Stimulated activated naive CD4-positive, alpha-beta T cell treated with Interleukin-2 at 50 U/mL for 16 hours (primary cell): ENCODE measurements at places on chromosomes 16 and 17.

DNA sequence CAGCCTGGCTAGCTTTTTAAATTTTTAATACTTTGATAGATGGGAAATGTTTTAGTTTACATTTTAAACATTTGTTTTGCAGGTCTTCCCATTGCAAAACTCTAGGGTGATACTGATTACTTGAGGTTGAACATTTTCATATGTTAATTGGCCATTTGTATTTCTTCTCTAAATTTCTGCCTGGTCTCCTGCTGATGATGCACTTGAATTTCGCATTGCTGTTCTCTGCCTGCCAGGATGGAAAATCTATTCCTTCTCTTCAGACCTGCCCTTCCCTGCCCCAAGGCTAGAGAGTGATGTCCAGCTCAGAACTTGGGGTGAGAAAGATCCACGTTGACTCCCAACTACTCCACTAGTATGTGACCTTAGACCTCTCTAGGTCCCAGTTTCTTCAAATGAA lies 134.7 kb downstream of the PITPNC1 start:
- DNase-seq = no peak

DNA sequence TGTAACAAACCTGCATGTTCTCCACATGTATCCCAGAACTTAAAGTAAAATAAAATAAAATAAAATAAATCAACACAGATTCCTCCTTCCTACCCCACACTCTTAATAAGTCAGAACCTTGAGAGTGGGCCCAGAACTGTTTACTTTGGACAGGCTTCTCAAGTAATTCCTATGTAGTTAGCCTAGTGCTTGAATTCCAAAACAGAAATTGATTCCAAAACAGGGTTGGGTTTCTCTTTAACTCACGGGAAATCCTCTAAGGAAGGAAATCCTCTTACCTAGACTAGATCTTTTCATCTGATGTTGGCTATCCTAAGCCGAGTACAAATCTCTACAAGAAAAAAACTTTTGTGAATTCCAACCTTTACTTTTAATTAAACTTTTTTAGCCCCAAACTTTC lies 324.7 kb upstream of the C16orf82 start:
- DNase-seq = no peak

- no peak for DNase-seq
These were observed 551.8 kb upstream of the KIF2B start for GRCh38 chr17:53270936-53271335.

GRCh38 chr16:85425074-85425662 lies 188.0 kb upstream of the GSE1 start:
- DNase-seq = no peak

- no peak for DNase-seq
These were observed 463.6 kb upstream of the SOX9 start for GRCh38 chr17:71656964-71657858.

- no peak for DNase-seq
These were observed 19.8 kb downstream of the SMTNL2 start for GRCh38 chr17:4604111-4604644.

- DNase-seq = no peak
These were observed 76.0 kb downstream of the ZNF778 start for GRCh38 chr16:89293276-89294143.

DNA sequence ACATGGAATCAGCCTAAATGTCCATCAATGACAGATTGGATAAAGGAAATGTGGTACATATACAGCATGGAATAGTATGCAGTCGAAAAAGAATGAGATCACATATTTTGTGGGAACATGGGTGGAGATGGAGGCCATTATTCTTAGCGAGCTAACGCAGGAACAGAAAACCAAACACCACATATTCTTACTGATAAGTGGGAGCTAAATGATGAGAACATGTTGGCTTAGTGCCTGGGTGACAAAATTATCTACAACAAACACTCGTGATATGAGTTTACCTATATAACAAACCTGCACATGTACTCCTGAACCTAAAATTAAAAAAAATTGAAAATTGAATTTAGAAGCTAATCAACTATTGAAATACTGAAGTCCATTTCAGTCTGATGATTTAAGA lies 6.1 kb downstream of the ANKS4B start:
- no peak for DNase-seq

GRCh38 chr17:48972749-48973097 lies 4.3 kb upstream of the GIP start:
- no peak for DNase-seq

- no peak for DNase-seq
These were observed 47.5 kb downstream of the SLC6A2 start for GRCh38 chr16:55703003-55704001.

DNA sequence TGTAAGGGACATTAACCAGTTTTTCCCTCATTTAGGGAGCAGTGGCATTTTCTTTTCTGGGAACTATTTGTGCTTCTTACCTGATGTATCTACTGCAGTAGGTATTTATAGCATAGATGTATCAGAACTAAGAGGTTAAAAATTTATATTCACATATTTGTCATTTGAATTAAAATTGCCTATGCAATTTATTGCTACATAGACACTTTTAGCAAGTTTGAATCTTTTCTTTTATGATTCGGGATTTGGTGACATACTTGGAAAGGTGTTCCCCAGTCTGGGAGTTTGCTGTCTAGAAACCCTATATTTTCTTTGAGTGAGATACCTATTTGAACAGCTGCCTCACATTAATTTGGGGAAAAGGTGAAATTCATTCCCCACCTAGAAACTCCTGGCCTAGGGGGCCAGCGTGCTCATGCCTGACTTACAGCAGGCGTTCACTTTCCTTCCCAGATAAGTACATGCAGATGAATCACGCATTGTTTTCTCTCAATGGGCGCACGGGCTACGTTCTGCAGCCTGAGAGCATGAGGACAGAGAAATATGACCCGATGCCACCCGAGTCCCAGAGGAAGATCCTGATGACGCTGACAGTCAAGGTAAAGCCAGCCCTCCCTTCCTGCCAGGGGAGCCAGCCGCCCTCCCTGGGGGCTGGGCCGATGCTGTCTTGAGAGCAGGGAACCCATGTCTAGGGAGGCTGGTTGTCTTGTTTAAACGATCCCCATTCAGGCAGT lies 73.8 kb downstream of the SDR42E1 start:
- DNase-seq = no peak

DNA sequence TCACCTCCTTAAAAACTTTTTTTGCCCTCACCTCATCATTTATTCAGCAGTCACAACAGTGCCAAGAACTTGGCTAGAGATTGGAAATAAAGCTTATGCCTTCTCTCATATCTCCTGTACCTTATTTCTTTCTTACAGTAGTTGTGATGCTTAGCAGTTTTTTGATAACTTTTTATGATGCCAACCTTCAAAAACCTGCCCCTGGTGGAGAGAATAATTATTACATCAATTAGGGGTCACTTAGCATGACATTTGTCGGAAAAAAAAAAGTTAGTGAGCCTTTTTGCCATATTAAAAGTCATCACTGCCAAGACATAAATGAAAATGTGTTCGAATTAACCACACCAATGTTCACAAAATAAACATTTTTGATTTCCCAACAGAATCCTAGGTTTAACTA lies 296.6 kb downstream of the WWOX start:
- DNase-seq = no peak

DNA sequence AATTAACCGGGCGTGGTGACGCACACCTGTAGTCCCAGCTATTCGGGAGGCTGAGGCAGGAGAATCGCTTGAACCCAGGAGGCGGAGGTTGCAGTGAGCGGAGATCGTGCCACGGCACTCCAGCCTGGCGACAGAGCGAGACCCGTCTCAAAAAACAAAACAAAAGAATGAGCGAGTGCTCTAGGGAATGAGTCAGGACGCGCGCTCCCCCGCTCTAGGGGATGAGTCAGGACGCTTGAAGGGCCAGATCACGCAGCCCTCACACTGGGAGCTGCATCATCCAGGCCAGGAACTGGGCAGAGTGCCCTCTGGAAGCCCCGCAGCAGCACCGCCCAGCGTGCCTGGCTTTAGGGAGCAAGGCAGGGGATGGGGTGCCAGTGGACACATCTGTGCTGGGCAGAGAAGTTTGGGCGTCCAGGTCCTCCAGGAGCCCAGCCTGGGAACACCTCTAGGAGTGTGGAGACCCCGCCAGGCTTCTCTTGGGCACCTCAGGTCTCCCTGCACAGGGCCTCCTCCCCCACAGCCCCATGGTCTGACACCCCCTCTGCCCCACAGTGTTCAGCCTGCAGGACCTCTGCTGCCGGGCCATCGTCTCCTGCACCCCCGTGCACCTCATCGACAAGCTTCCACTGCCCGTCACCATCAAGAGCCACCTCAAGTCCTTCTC lies 3.9 kb upstream of the WFIKKN1 start:
- DNase-seq = no peak

GRCh38 chr17:37742116-37742761 lies 2.6 kb downstream of the HNF1B start:
- no peak for DNase-seq

GRCh38 chr16:12419987-12420386 lies 383.7 kb downstream of the CPPED1 start:
- no peak for DNase-seq

DNA sequence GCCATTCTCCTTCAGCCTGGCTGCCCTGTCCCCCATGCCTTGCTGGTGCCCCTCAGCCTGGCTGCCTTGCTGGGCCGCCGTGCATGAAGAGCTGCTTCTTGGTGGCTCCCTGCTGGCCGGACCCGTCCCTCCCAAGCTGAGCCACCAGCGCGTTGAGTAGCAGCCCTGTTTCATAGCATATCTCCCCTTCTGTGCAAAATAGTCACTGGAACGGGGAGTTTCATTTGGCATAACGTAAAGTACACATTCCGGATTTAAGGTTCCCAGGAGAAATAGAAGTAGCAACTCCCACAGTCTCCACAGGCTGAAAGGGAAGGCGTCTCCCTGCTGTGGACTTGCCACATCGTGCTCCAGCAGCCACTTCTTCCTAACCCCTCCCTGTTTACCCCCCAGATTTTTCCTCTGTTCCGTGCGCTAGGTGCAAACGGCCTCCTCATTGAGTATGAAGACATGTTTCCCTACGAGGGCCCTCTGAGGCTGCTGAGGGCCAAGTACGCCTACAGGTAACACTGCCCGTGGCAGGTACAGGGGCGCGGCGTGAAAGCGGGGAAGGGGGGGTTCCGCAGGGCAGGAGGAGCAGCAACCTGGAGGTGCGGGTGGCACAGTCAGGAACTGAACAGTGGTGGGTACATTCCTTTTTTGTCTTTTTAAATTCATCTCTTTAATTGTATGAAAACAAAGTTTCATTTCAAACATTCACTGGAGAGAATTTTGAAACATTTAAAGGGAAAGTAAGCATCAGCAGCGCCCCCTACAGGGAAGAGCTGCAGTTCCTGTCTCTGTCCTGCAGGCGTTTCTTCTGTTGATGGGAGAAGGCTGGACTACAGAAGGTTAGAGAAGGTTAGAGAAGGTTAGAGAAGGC lies 5.8 kb upstream of the OGFOD3 start:
- peak; percentile 45 for DNase-seq

- DNase-seq = no peak
These were observed 7.4 kb downstream of the ACD start for GRCh38 chr16:67652578-67653127.

- DNase-seq = no peak
These were observed 10.0 kb downstream of the HAGH start for GRCh38 chr16:1816396-1817275.

DNA sequence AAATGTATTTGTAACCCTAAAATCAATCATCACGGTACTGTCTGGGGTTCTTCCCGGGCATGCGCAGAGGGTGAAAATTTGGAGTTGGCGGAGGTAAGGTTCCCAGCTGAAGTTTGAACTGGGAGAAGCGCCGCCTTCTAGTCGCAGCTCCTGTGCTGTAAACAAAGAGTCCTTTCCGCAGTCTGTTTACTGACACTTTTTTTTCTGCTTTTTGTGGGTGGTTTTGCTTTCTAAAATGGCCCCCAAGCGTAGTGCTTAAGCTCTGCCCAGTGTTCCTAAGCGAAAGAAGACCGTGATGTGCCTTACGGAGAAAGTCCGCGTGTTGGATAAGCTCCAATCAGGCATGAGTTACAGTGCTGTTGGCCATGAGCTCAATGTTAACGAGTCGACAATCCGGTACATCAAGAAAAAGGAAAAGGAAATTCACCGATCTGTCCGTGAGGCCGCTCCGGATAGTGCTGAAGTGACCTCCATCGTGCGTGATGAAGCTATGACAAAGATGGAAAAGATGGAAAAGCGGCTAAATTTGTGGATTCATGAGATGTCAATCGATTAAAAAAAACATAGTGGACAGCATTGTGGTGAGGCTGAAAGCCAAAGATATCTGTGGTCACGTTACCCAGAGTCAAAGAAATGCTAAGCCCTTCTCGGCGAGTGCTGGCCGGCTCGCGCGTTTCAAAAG lies 570 bp upstream of the CFDP1 start:
- peak; percentile 87 for DNase-seq

DNA sequence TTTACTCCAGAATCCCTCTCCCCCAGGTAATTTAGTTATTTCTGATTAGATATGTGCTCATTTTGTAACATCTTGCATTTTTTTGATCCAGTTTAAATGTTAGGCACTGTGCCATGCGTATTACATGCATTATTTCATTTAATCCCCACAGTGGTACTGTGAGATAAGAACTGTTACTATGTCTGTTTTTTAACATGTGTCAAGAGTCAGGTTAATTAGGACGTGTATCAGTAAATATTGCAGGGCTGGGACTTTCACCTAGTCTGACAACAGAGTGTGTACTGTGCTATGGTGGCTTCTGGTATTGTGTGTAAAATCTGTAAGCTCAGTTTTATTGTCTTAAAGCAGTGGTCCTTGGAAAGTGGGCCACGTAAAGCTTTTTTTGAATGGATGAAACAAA lies 10.6 kb downstream of the RSPRY1 start:
- no peak for DNase-seq

- DNase-seq = no peak
These were observed 21.5 kb upstream of the RFFL start for GRCh38 chr17:35084987-35085386.

GRCh38 chr16:60123392-60124023 lies 1389.4 kb upstream of the GOT2 start:
- no peak for DNase-seq

- DNase-seq = no peak
These were observed 8.4 kb downstream of the TPPP3 start for GRCh38 chr16:67384778-67385510.

DNA sequence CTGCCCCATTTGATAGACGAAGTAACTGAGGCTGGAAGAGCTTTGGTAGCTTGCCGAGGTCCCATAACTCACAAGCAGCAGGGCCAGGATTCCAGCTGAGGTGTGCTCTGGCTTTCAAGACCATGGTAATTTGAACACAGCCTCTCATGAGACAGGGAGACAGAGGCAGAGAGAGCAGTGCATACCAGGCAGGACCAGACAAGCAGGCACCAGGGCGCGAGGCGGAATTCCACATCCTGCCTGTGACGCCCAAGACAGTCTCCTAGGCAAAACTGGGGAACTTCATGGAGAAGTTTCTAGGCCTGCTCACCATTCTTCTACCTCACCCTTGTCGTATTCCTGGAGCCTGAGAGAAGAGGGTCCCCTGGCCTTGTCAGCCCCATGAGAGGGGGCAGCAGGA lies 19.2 kb downstream of the SDK2 start:
- DNase-seq = no peak

- DNase-seq = no peak
These were observed 275.8 kb upstream of the MAF start for GRCh38 chr16:79876332-79876730.

DNA sequence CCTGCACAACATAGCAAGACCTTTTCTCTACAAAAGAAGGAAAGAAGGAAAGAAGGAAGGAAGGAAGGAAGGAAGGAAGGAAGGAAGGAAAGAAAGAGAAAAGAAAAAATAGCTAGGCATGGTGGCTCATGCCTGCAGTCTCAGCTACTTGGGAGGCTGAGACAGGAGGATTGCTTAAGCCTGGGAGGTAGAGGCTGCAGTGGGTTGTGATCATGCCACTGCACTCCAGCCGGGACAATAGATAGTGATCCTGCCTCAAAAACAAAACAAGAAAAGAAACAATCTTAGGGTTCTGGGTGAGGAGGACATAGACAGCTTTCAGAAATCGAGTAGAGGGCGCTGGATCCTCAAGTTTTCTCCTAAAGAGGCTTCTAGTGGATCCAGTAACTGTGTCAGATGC lies 59.7 kb upstream of the CLEC3A start:
- no peak for DNase-seq
